Substantia nigra (tissue), 51 donors: ENCODE measurements at places on chromosomes 7 and 10.

DNA sequence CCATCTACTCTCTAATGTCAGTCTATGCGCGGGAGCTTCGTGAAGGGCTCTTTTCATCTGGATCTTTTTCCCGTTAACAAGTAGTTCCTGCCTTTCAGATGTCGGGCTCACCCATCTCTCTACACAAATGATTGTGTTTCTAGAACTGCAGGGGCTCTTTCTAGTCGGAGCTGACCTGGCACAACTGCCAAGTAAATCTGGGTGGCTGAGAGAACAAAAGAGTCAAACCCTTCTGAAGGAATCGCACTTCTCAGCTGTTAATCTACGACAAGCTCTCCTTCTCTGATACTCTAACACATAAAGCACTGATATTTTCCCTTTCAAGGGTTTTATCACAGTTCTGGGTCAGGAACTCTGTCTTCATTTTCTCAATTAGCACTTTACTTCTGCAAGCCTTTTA, 144.7 kb downstream of the NRP1 start:
- no peak for DNase-seq

- no peak for DNase-seq
Measured at GRCh38 chr10:43973801-43974200, 325.1 kb upstream of the ZNF32 start.

DNA sequence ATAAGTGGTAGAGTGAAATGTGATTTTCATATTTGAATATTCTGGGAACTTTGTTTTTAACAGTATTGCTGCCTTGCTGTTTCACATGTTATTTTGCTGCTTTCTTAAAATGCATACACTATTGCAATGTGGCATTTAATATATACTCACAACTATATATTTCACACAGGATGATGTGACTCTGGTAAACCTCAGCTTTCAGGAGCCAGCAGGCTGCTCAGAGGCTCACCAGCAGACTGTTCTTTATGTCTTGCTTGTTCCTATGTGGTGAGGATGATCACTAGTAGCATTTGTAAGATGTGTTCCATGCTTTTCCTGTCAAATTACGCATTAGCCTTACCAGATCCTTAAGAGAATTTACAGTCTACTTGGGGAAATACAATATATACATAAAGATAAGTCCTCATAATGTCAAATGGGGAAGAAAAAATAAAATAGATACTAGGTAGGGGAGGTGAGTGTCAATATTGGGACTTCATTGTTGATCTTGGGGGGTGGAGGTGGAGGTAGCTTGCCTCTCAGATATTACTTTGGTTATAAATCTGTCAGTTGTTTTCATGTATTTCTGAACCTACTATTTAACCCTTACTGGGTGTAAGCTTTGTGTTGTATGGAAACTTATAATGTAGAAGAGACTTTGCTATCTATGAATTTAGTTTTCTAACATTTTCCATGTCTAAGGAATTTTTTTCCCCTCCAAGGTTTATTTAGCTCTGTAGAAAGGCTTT, 8.4 kb downstream of the GNAI1 start:
- DNase-seq = no peak

DNA sequence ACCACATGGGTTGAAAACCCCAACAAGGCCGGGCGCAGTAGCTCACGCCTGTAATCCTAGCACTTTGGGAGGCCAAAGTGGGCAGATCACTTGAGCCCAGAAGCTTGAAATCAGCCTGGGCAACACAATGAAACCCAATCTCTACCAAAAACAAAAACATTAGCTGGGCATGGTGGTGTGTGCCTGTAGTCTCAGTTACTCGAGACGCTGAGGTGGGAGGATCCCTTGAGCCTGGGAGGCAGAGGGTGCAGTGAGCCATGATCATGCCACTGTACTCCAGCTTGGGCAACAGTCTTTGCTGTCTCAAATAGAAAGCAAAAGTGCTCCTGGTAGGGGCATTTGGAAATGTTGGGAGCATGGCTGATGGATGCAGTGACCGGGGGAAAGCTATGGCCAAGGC, 209.6 kb upstream of the PLXNA4 start:
- no peak for DNase-seq
